ENCODE measurements at places on chromosomes 16 and 17.

- DNase-seq: no peak
These were observed 10.3 kb upstream of the MRPL58 start for GRCh38 chr17:75001915-75002843.

- DNase-seq: no peak
These were observed 197.8 kb upstream of the CHMP6 start for GRCh38 chr17:80793851-80794267.

DNA sequence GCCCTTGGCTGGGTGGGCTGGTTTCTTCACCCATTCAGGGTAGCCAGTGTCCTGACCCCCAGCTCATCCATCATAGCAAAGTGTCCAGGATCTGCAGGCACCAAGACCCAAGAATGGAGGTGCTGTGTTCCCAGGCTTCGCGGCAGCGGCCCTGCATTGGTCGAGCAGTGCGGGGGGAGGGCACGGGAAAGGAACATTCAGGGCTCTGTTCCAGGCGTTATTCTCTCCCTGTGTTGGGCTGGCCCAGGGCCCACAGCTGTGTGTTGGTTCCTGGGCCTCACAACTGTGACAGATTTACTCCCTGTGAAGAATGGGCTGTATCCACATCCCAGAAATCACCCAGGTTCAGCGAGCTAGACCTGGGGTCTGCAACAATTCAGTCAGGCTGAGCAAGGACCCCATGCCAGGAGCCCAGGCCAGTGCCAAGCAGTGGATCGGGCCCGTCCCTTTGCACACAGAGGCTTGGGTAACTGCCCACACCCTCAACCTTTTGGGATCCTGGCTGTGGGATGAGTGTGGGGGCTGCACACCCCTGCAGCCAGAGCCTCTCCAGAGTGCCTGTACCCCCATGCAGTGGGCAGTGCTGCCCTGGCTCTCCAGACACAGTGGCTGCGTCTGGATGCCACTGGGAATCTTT lies 10.0 kb downstream of the GPT2 start:
- no peak for DNase-seq

DNA sequence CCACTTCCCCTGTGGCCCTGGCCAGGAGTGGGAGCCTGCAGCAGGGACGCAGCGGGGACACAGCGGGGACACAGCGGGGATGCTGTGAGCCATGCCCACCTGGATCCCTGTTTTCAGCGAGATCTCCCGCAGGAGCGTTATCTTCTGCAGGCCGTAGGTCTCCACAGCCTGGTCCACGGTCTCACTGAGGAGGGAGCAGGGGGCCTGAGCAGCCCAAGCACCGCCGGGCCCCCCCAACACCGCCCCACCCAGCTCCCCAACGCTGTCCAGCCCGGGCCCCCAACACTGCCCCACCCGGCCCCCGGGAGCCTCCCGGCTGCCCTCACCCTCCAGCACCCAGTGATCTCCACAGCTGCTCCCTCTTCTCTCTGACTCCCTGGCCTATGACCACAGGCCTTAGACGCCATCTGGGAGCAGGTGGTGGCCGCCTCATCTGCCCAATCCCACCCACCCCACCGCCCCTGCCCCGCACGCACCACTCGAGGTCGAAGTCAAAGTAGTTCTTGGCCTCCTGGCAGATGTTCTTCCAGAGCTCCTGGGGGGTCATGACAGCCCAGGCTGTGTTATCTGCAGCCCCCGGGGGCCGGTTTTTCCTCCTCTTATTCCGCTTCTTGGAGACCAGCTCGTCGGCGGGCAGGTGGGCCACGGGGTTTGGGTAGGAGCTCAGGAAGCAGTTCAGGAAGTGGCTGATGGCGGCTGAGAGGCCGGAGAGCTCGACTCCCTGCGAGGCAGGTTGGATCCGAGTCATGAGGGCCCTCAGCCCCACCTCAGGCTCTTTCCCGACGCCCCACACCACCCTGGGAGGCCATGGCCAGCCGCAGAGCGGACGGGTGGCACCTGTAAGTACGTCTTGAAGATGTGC lies 17.0 kb downstream of the CLUH start:
- no peak for DNase-seq

- DNase-seq: no peak
These were observed 5.4 kb upstream of the TNS4 start for GRCh38 chr17:40506786-40507185.

- DNase-seq: no peak
These were observed 10.9 kb downstream of the HSPB9 start for GRCh38 chr17:42133461-42134041.

DNA sequence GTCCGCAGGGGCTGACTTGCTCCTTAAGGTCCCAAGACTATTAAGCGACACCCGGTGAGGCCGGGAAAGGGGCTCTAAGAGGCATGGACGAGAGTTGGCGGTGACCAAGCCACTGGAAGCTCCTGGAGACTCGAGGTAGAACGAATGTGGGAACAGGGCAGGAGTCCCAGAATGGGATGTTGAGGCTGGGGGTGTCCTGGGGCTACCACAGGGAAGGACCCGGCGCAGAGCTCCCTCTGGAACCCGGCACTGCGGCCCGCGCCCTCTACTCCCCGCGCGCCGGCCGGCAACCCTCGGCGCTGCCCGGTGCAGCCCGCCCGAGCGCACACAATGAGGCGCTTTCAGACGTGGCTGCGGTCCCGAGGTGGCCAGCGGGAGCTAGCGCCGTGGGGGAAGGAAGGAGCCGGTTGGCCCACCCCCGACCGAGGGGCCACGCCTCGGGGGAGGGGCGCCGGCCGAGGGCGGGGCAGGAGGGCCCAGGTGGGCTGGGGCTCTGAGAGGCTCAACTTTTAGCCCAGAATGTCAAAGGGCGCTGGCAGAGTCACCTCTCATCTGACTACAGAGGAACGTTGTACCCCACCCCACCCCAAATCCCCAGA lies at the start of gene CHST6:
Gene CHST6, minus strand, starts transcription at position 366 of the 599 bp plus-strand sequence. CDS start 15,613 bp downstream, outside the sequence.
- DNase-seq: no peak

- no peak for DNase-seq
These were observed 1.4 kb upstream of the KRT19 start for GRCh38 chr17:41529491-41529915.

DNA sequence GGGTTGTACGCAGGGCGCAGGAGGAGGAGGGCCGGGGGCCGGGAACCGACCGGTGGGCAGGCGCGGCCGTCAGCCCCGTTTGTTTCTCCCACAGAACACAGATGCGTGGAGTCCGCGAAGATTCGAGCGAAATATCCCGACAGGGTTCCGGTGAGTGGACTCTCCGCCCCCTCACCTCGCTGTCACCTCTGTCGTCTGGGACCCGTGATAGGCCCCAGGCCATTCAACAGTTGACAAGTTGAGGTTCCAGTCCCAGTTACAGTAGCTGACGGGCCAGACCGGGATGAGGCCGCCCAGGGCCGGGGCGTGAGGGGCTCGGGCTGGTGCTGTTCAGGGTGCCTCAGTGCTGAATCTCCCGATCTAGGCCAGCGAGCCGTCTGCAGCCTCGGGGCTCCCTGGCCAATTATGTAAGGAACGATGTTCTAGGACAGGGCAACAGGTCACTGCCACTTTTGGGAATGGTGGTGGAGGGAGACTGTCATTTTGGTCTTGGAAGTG lies 628 bp downstream of the GABARAPL2 start:
- DNase-seq: no peak

GRCh38 chr17:75913537-75914210 lies 9.0 kb upstream of the MRPL38 start:
- no peak for DNase-seq

- no peak for DNase-seq
These were observed 218.6 kb upstream of the ASIC2 start for GRCh38 chr17:33511670-33512069.

DNA sequence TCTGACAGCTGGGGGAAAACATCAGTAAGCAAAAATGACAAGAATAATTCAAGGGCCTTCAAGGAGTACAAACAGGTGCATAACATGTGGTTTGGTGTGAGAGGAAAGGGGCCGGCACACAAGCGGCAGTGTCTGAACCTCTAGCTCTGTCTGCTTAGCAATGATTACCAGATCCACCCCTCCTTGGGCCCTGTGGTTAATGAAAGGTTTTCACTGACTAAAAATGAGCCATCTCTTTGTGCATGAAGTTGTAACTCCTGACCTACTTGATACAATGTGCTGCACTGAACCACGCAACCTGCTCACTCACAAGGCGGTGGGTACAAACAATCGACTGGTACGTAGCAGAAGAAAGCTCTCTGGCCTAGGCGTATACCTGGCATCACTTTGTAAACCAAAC lies 15.1 kb downstream of the FAM117A start:
- DNase-seq: no peak

DNA sequence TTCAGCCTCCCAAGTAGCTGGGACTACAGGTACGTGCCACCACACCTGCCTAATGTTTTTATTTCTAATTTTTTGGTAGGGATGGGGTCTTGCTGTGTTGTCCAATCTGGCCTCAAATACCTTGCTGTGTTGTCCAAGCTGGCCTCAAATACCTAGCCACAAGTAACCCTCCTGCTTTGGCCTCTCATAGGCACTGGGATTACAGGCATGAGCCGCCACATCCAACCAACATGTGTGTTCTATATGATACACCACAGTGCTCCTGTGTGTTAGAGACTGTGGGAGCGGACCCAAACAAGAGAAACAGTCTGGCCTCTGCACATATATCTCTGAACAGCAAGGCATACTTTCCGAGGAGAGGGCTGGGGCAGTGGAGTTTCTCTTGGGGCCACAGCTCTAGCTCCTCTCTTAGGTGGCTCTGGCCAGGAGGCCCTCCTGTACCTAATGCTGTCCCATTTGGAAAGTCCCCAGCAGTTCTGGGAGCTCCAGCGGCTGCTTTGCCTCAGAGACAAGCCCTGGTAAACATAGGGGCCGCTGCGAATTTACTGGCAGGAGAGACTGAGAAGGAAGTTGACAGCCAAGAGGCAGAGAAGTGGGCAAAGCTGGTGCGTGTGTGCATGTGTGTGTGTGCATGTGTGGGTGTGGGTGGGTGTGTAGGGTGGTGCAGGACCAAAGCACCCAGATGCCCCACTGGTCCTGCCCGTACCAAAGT lies 95.0 kb downstream of the RAB11FIP4 start:
- no peak for DNase-seq

- DNase-seq: no peak
These were observed 145.6 kb downstream of the FTO start for GRCh38 chr16:53849585-53849984.

DNA sequence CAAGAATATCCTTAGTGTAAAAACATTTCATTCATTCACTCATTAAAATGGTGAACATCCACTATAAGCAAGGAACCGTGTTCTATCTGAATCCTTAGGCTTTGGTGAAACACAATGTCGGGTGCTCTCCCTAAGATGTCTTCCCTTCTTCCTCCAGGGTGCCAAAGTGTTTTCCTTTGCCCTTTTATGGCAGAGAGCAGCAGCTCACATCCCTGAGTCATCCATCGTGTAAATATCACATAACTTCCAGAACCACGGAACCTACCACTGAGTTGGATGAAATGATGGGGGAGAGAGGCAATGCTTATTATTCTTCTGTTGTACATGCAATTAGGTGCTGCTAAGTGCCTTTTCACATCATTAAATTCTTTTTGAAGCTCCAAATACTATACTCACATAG lies 50.2 kb downstream of the DNAH3 start:
- no peak for DNase-seq

- no peak for DNase-seq
These were observed 3.7 kb downstream of the FN3KRP start for GRCh38 chr17:82720204-82720603.

DNA sequence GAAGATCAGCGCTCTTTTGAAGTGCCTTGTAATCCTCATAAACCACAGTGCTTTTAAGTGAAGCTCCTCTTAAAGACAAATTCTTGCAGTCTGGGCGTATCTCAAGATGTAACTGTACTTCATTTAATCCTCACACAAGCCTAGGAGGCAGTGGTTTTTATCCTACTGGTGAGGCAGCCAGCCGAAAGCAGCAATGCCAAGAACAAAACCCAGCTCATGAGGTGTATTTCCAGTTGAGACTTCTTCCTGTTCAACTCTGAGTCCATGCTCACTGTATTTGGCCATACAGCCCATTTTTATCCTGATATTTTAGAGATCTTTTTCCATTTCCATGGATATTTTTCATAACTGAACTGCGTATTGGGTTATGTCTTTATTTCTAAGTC lies 13.7 kb downstream of the CTRB2 start:
- no peak for DNase-seq

DNA sequence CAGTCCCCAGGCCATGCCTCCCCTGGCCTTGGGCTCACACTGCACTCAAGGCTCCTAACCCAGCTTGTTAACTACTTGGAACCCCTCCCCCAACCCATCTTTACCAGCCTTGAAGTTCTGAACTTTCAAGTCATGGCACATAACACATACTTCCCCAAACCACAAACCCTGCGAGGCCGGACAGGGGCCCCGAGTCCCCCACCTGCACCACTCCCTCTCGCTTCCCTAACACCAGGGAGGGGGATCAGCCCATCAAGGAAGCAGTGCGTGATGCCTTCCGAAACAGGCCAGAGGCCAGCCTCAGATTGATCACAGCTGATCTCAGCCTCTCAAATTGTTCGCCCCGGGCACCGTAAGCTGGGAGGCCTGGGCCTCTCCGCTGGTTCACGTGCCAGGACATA lies 3.0 kb upstream of the NLRC3 start:
- no peak for DNase-seq

- no peak for DNase-seq
These were observed 39.1 kb downstream of the CENPV start for GRCh38 chr17:16314189-16314588.

GRCh38 chr16:54923055-54923473 lies 7.6 kb upstream of the IRX5 start:
- no peak for DNase-seq

- no peak for DNase-seq
These were observed 5.6 kb downstream of the ALOX12 start for GRCh38 chr17:7001318-7001961.

GRCh38 chr16:78523212-78523985 lies 423.9 kb downstream of the WWOX start:
- DNase-seq: no peak

GRCh38 chr17:64632606-64633005 lies 29.5 kb downstream of the SMURF2 start:
- no peak for DNase-seq

GRCh38 chr17:48994549-48995303 lies 2.5 kb upstream of the IGF2BP1 start:
- no peak for DNase-seq

DNA sequence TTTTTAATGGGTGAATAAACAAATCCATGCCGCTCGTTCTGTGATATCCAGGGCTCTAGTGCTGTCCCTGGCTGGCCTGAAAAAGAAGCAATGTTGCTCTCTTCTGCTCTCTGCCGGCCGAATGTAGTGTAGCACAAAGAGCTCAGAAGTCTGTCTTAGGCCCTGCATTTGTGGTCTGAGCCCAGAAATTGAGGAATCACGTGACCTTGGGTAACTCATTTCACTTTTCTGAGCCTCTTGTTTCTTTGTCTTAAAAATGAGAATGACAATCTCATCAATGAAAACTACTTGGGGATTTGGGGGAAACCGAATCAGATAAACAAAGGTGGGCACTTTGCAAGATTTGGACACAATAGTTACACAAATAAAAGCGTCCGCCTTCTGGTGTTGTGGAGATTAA lies 381.6 kb upstream of the ASIC2 start:
- DNase-seq: peak; percentile 7

Measured in SW 1271 (cell line).